ENCODE measurements at places on chromosomes 11 and 22.

- DNase-seq = no peak
Measured at GRCh38 chr11:28090052-28090749, 17.8 kb downstream of the KIF18A start.

- DNase-seq = no peak
Measured at GRCh38 chr22:35960854-35961253, 67.8 kb downstream of the RBFOX2 start.

DNA sequence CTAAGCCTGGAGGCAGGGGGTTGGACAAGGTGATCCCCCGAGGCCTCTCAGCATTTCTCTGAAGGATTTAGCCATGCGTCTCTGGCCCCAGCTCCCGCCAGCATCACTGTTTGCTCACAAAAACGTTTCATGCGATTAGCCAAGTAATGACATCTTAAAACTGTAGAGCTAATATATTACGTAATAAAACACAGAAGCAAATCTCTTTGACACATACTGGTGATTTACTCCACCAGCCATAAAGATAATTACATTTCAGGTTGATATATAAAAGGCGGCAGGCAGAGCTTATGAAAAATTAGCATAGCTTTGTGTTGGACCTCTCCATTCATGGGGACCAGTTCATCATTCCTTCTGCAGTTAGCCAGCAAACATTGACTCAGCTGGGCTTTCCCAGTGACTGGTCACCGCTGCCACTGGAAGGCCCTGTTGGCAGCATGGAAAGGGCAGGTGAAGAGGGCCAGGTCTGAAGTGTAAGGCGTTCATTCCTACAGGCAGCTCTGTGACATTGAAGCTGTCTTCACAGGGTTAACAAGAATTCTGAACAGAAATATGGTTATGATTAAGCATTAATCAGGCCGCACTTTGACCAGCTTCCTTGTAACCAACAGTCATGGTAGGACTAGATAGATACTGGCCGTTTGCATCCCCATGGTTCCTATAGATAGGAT, 150.3 kb downstream of the NECTIN1 start:
- DNase-seq = no peak

- no peak for DNase-seq
Measured at GRCh38 chr11:10599388-10600175, 31.1 kb upstream of the LYVE1 start.

- no peak for DNase-seq
Measured at GRCh38 chr22:20956258-20957101, 10.6 kb upstream of the AIFM3 start.

DNA sequence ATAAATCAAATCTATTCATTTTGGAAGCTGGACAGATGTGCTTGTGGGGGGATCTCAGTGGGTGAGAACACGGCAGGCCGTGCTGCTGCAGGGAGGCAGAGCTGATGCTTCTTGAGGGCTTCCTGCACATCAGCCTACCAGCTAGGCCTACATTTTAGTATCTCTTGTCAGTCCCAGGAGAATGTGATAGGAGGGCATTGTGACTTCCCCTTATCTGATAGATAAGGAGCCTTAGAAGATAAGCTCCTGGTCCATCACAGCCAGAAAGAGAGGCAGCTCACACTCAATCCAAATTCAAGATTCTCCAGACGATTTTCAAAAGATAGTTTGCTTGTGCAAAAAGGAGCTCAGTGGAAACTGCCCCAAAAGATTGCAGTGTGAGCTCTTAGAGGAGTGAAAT, 89.0 kb downstream of the SHANK2 start:
- no peak for DNase-seq

GRCh38 chr11:35873721-35874120, 70.1 kb upstream of the LDLRAD3 start:
- DNase-seq = no peak

- no peak for DNase-seq
Measured at GRCh38 chr11:17747131-17747955, 12.8 kb downstream of the KCNC1 start.

- no peak for DNase-seq
Measured at GRCh38 chr22:20437613-20438426, at the start of gene SCARF2. Gene SCARF2, minus strand, starts transcription at chr22:20437825. Its CDS starts 71 bp downstream, at chr22:20437754.

DNA sequence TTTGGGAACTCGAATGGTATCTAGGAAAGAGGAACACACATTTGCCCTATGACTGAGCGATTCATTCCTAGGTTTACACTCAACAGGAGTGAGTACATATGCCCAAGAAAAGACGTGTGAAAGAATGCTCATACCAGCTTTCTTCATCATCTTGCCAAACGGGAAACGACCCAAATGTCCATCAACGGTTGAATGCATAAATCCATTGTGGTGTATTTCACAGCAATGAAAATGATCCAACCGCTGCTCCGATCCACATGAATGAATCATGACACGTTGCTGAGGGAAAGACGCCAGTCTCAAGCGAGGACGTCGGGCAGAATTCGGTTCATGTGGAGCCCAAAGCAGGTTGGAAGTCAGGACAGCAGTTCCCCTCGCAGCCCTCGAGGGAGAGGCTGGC, 71.5 kb downstream of the CYTH4 start:
- no peak for DNase-seq

DNA sequence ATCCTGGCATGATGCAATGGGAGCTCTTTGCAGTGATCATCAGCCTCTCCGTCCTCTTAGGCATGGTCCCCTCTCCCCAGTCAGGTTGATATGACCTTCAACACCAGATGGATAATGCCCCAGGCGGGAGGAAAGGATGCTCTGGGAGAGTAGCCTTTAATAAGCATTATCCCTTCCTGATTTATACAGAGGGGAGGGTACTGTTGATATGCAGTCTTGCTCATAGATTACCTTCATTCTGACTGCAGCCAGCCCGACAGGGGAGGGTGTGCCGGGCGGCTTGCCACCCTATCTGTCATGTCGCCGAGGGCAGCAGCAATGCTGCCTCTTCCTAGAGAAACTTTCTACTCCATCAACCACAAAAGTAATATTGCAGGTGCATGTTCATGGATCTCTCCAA, 497.4 kb downstream of the OPCML start:
- no peak for DNase-seq

DNA sequence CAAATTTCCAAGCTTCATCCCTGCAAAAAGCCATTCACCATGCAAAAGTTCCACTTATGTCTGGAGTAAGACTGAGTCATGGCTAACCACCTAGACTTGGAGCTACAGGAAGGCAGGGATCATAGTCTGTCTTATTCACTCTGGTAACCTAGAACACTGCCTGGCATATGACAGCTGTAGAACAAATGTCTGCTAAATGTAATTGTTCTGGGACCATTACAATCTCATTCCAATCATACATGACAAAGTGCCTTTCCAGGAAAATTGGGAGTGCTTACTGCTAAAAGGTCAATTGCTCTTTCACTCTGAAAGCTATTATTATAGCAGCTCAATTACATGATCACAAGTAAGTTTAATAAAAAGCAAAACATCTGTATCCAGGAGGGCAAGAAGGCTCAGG, 99.1 kb upstream of the CHRM4 start:
- DNase-seq = no peak

DNA sequence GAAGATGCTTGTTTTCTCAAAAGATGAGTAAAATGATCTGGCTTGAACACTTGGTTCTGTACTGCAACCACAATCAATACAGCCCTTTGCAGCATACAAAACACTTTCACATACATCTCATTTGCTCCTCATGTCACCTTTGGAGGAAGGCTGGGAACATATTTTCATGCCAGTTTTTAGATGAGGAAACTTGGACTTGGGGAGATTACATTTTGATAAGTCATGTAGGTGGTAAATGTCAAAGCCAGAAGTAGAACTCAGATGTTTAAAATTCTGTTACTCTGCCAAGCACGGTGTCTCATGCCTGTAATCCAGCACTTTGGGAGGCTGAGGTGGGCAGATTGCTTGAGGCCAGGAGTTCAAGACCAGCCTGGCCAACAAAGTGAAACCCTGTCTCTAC, 121.8 kb downstream of the MICAL2 start:
- no peak for DNase-seq

- no peak for DNase-seq
Measured at GRCh38 chr11:134920851-134921608, 509.0 kb upstream of the B3GAT1 start.

- DNase-seq = no peak
Measured at GRCh38 chr11:28139841-28140415, 31.7 kb downstream of the METTL15 start.

GRCh38 chr11:72039856-72040401, 40.4 kb downstream of the NUMA1 start:
- no peak for DNase-seq

- DNase-seq = no peak
Measured at GRCh38 chr11:69721745-69722144, 17.9 kb upstream of the FGF19 start.

- DNase-seq = no peak
Measured at GRCh38 chr22:49587421-49587820, 240.3 kb downstream of the BRD1 start.

DNA sequence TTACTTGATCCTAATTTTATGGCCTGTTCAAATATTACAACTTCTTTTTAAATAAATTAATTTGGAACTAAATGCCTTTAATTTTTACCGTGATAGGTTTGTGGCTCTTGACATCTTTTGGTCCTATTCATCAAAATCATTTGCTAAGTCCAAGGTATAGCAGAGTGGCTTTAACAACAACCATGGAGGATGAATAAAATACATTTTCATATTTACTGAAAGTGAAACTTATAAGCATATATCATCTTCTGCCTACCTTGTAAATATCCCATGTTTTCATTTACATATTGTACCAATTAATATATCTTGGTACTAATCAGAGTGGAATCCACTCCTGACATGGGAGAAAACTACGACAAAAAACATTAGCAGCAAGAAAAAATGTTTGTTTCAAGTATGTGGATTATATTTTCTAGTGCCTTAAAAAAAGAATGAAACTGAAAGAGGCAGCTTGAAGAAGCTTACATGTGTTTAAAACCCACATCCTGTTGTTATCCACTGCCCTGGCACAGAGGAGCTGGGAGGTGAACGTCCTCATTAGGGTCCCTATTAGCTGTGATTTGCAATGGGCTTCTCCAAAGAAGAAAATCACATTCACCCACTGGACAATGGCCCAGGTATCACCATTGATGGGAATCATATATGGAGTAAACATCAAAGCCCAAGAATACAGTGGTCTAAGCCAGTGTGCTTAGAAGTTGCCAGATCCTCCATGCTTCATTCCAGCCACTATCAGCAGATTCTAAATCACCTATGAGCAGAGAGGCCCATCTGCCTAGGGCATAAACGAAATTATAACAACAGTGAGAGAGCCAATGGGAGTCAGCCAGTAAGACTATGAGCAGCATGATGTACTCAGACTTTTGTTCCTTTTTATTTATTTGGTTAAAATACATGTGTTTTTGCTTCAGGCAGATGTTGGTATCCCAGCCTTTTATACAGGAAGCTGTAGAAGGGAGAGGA, 84.7 kb downstream of the MAML2 start:
- no peak for DNase-seq

DNA sequence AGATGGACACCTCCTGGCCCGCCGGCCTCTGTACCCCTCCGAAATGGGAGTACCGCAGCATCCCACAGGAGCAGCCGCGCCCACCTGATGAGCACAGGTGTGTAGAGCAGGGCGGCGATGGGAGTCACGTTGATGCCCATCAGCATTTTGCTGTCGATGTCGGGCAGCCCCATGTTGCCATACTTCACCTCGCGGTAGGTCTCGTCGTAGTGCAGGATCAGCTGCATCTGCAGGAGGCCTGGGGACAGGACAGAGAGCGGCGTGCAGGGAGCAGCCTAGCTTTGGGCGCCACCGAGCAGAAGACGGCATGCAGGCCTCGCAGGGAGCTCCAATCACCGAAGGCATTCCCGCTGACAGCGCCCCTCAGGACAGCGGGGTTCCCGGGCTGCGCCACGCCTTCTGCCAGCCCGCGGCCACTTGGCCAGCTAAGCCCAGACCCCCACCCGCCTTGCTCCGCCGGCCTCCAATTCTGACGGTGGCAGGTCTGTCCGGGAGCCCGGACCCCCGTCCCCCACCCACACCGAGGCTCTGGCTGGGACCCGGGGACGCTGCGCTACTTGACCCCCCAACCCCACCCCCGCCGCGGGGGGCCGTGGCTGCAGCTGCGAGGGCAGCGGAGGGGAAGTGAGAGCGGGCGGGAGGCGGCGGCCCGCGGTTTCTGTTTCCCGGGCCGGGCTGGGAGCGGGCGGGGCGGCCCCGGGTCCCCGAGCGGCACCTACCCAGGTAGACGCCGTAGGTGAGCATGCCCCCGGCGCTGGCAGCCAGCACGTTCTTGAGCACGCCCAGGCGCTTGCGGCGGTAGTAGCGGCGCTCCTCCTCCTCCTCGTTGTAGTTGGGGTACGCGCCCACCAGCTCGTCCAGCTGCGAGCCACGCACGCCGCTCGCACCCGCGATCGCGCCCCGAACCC, 705 bp downstream of the UNC93B1 start:
- no peak for DNase-seq

- DNase-seq = no peak
Measured at GRCh38 chr11:119910051-119910450, 181.1 kb upstream of the NECTIN1 start.

- DNase-seq = no peak
Measured at GRCh38 chr11:121722431-121723245, 269.9 kb upstream of the SORL1-AS1 start.

GRCh38 chr22:44245438-44245837, 64.7 kb downstream of the PARVG start:
- DNase-seq = no peak

DNA sequence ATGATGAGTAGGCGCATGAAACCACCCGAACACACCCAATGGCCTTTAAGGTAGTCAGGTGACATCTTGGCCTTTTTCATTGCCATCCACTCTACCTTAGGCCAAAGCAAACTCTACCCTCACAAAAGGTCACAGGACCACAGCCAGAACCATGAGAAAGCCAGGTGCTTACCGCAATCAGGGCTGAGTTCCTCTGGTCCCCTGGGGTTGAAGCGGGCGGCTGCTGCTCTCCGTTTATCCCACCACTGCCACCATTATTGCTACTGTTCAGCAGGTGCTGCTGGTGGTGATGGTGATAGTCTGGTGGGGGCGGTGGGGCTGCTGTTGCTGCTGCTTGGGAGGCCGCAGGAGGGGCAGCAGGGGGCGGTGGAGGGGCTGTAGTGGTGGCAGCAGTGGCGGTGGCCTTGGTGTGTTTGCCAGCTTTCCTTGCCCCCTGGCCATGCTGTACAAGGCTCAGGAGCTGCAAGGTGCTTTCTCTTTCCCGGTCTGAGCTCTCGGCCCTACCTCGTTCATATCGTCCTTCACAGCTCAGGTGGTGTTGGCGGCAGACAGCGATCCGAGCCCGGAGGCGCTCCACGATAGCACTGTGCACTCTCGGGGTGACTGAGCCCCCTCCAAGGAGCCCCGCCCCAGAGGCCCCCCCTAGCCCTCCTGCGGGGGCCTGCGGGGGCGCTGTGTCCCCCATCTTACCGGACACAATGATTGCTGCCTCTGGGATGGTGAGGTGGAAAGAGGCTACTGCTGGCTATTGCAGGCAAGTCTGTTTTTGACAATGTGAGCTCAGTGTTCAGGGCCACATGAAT, 1.6 kb downstream of the MAML2 start:
- no peak for DNase-seq

- DNase-seq = no peak
Measured at GRCh38 chr22:36461665-36462649, 19.5 kb downstream of the TXN2 start.

- DNase-seq = no peak
Measured at GRCh38 chr11:29260939-29261705, 755.7 kb downstream of the KCNA4 start.

Data from GDM1 (cell line).